IMR-90 (cell line): ENCODE measurements at places on chromosomes 3 and 15. TPM values are rescaled to one million over a fixed set of nuclear protein-coding genes. Genes with fewer than 3 reads are reported as not detected.

DNA sequence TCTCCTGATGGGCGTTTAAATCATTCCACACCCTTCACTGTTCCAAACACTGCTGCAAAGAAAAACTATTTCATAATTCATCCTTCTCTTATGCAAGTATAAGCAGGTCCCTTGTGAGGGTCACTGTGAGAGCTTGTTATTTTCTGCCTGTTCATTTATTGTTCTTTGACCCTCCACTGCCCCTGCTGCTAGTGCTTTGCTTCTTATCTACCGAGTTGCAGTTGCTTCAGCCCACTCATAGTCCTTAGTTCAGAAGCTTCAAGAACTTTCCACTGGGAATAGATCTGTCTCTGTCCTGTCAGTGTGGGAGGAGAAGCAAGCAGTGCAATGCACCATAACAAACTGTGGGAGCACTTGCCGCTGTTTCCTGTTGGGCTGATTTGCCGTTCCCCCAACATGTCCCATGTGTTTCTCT lies 39.8 kb downstream of the RIOX2 start:
- DNase-seq, result no peak

GRCh38 chr3:112856537-112856936 lies 9.9 kb upstream of the CD200R1L start:
- no peak for DNase-seq

- peak; percentile 86 for DNase-seq
These were observed at the start of gene ARPP19 for GRCh38 chr15:52568601-52569585. Gene ARPP19, minus strand, starts transcription at chr15:52569030. Its CDS starts 138 bp downstream, at chr15:52568892.

DNA sequence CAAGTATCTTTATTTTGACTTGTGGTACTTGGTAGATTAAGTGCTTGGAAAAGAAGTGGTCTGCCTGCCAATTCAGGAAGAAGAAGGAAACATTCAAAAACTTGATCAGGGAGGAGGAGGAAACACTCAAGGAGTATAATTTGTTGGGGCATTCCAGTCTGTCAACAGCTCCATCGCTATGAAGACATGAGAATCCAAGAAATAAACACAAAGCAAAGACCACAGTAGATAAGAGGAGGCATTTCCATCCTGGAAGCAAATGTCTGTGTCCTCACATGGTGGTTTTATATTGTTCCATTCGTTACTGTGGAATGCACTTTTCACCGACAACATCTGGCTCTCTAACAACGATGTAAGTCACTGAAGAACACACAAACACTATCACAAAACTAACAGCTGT lies 176.1 kb upstream of the FRMD4B start:
- no peak for DNase-seq

DNA sequence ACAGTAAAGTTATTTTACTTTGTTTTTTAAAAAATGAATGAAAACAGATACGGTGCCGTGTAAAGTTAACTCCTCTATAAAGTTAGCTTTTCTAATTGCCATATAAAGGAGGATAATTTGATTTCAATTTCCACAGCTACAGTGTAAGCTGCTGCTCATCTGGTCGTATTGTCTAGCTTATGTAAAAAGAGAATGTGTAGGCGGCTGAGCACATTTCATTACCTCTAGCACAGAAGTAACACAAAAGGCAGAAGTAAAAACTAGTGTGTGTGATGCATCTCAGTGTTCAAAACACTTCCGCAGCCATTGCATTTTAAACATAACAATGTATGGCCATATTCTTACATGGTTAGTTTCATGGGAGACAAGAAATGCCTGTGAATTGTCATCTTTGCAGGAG lies 105.0 kb upstream of the P2RY1 start:
- no peak for DNase-seq

- no peak for DNase-seq
These were observed 9.4 kb downstream of the BTLA start for GRCh38 chr3:112489674-112490479.

DNA sequence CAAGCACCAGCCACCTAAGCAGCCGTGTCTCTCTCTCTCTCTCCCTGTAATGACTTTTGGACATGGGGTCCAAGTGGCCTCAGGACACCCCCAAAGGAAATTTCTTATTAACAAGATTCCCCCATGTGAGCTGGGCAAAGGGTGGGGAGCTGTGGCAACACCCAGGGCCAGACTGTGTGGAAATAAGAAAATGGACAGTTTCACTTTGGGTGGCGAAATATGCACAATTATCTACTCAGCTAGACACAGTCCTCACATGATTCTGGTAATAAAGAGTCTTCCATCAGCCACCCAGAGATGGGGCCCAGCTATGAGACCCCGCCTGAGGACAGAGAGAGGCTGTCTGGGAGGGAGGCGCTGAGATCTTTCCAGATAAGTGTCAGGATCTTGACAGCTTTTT lies 96.8 kb upstream of the TPM1 start:
- DNase-seq, result no peak

Gene XCR1
- not detected in 2 replicates for total RNA-seq

- DNase-seq, result no peak
These were observed 353.6 kb upstream of the SLCO3A1 start for GRCh38 chr15:91499774-91500383.

DNA sequence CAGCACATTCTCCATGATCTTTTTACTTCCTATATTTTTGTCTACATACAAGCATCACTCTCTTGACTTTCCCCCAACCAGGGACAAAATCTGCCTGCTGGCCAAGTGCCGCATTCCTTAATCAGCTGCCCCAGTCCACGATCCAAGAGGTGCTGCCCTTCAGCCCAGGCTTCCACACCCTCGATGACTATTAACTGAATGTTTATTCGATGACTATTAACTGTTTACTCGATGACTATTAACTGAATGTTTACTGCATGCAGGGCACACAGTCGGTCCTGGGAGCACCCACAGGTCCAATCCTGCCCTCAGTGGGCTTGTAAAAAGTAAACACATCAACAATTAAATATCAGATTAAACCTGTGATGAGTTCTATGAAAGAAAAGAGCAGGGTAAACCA lies 256.9 kb downstream of the ARRDC4 start:
- no peak for DNase-seq

Gene ADCY5
- total RNA-seq, result 0.18 and 0.56 TPM in 2 replicates

DNA sequence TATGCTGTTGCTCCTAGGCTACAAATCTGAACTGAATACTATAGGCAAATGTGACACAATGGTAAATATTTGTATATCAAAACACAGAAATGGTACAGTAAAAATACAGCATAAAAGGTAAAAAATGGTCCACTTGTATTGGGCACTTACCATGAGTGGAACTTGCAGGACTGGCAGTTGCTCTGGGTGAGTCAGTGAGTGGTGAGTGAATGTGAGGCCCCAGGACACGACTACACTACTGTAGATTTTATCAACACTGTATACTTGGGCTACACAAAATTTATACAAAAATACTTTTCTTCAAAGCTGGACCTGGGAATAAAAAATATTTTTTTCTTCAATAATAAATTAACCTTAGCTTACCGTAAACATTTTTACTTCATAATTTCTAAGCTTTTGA lies 41.6 kb upstream of the DUT start:
- DNase-seq, result peak; percentile 13

- peak; percentile 13 for DNase-seq
These were observed 17.9 kb upstream of the ABI3BP start for GRCh38 chr3:101011136-101011535.

Gene GOLGA6D
- not detected in 2 replicates for total RNA-seq
